ENCODE measurements at places on chromosomes 3 and 15.
A peak's percentile ranks its signal among the peaks of the same experiment; 100 is the strongest.

- peak; percentile 81 for DNase-seq
Observed at GRCh38 chr3:49668414-49668797, 5.7 kb upstream of the APEH start.

DNA sequence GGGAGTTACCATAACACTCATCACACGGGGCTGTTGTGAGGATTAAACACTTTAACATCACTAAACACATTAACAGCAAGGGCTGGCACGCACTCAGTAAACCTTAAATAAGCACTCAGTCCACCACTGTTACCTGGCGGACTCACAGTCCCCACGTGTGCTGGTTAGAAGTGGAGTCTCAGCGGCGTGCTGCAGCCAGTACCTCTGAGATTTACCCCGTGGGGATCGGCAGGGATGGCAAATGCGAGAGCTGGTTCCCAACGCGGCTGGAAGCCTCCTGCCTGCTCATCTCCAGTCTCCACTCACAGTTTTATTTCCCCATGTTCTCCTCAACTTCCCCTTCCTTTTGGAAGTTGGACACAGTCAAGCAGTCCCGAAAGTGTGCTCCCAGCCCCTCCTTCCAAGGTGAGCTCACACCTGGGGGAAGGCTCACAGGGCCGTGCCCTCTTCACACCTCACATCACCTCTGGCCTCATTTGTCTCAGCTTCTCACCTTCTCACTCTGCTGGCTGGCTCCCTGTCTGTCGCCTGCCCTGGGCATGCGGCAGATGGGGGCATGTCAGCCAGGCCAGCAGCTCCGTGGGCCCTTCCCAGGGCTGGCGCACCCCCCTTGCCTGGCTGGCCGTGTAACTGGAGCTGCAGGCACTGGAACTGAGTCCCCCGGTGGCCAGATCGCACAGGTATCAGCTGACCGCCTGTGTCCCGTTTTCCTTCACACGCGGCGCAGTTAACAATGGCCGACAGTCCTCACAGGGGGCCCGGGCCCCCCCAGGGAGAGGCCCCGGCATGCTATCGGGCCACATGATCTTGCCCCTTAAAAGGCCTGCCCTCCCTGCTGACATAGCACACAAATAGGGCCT is 87.1 kb downstream of the WNT7A start:
- DNase-seq, result no peak

DNA sequence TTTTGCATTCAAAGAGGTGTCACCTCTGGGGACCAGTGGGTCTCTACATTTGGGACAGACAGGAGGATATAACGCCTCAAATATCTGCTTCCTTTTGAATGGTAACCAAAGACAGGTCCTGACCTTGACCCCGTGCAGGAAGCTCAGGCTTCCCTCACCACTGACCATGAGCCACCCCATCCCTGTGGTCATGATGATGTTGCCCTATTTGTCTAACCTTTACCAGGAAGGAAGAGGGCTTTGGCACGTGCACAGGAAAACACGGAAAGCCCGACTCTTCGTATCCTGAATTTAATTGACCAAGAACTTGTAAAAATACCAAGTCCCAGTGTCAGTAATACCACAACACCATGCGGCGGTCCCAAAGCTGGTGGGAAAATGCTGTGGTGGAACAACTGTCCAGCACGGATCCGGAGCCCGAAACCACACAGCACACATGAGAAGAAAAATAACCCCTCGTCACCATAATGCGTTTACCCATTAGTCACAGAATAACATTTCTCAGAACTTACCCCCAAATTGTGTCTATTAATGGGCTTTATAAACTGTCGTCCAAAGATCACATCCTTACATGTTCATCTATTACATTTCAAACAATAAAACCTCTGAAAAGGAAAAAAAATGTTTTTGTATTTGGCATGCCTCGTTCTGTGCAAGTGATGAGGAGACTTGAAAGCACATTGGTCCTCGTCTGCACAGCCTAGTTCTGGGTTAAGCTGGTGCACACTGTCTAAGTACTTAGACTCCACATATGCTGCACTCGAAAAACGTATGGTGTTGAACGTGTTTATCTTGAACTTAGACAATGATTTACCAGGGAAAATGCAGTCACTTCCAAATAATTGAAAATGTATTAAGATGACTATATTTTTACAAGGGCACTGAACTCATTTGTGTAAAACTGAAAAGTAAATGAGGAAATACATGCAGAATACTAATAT is 118.9 kb upstream of the IGF1R start:
- DNase-seq, result no peak

GRCh38 chr3:183122257-183122932 is 23.1 kb upstream of the MCCC1 start:
- peak; percentile 38 for DNase-seq

DNA sequence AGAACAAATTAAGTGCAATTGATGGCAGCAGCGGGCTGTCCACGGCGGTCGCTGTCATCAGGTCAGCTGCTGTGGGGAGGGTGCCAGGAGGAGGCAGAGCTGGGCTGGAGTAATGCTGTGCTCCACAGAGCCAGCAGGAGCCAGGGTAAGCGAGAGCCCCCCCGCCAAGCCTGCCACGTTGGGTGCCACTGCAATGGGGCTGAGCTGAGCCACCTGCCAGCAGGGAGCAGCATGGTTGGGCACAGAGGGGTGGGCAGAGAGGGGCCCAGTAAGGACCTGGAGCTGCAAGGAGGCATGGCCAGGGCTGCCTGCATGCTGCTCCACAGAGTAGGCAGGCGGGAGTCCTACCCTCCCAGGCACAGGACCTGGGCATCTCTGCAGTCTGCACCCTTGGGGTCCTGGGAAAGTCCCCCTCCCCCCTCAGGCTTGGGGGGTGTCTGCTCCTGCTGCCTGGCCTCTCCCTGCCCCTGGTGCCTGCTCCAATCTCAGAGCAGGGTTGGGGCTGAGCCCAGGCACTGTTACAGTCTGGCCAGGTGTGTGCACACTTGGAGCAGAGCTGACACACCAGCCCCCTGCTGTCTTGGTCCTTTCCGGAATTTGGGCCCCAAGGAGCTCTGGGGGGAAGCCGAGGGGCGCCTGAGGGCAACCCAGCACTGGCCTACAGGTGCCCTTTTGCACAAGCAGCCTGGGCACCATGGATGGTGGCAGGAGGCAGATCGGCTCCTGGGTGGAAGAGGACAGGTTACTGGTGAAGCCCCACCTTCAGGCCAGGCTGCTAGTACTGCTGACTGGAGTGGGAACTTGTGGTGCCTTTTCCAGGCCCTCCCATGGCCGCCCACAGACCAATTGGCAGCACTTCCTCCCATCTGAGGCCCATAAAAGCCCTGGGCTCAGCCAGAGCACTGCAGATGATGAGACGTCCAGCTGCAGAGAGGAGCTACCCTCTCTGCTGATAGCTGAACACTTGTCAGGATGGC is 8.5 kb upstream of the PIAS1 start:
- DNase-seq, result no peak

DNA sequence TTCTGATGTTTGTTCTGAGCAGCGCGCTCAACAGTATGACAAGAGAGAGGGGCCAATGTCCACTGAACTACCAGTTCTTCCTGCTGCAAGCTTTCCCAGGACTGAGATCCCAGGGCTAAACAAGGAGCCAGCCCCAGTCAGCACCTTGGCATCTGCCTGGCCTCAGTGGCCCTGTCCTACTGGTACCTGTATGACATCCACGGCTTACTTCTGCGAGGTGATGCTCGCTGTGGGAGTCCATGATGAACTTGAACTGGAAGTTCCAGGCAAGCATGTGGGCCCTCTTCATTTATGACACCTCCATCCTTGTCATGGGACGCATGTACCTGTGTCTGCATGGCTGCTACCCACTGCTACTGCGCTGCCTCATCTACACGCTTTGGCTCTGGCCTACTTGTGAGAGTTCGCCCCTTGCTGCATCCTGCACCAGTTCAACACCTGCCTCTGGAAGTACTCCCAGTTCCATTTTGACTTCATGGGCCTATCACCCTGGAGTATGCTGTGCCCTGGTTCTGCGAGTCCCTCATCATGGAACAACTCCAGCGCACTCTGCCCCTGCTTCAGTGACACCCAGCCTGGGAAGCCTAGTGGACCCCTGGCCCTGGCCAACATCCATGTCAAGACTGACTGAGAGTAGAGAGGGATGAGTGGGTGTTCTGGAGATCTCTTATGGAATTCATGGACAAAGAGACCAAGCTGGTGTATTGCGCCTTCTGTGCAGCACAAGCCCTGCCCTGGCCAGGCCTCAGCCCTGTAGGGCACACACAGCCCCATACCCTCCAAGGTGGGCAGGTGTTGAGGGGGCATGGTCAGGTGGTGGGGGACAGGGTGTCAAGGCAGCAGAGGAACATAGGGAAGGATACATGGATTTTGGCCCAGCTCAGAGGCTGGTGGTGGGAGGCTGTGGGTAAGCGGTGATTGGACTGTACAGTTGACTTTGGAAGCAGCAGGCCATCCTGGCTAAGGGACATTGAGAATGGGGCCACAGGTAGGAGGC is 246.8 kb downstream of the NLGN1 start:
- DNase-seq, result no peak

DNA sequence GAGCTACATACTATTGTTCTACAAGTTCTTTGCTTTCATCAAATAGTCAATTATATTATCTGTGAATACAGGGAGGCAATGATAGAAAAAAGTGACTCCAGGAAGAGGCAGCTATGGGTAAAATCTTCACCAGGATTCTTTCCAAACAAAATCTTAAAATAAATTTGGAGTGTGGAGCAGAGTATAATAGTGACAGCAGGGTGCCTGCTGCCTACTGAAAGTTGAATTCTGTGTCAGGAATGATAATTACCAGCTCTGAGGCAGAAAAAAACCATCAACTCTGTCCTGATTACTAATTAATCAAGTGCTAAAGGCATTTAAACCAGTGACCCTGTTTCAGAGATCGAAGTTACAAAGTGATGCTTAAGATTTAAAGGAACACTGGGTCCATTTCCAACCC is 148.0 kb downstream of the DIPK2A start:
- no peak for DNase-seq
